ENCODE measurements at places on chromosomes 11 and 22. TPM values are rescaled to one million over a fixed set of nuclear protein-coding genes. Genes with fewer than 3 reads are reported as not detected.
A peak's percentile ranks its signal among the peaks of the same experiment; 100 is the strongest.

GRCh38 chr11:70466596-70466995 is 68.3 kb downstream of the CTTN start:
- DNase-seq, result no peak

- DNase-seq, result no peak
Observed at GRCh38 chr22:37151401-37151800, 1.7 kb upstream of the IL2RB start.

GRCh38 chr22:31841078-31841827 is 87.4 kb downstream of the DEPDC5 start:
- no peak for DNase-seq

ANO5 gene
- under 0.01 TPM for total RNA-seq

GRCh38 chr11:117980720-117981119 is 5.5 kb upstream of the IL10RA start:
- no peak for DNase-seq

SNX32 gene
- total RNA-seq, result 0.51 TPM

GRCh38 chr22:29727131-29727523 is 7.3 kb downstream of the CABP7 start:
- peak; percentile 9 for DNase-seq

SLC1A2 gene
- total RNA-seq, result not detected

DNA sequence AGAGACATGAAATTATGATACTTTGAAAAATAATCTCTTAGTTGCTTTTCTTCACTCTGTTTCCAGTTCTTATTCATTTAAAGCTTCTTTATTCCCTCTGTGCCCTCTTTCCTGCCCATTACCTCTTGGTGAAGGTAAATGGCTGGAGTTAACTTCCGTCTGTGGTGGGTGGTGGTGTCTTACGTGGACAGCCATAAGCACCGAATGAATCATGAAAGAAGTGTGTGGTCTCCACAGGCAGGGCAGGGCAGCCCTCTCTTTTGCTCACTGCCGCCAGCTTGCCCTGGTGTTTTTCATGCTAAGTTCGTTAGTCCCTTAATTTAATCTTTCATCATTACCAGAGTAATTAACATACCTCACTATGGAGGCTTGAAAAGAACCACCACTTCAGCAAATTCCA is 98.7 kb upstream of the SORL1-AS1 start:
- no peak for DNase-seq

DNA sequence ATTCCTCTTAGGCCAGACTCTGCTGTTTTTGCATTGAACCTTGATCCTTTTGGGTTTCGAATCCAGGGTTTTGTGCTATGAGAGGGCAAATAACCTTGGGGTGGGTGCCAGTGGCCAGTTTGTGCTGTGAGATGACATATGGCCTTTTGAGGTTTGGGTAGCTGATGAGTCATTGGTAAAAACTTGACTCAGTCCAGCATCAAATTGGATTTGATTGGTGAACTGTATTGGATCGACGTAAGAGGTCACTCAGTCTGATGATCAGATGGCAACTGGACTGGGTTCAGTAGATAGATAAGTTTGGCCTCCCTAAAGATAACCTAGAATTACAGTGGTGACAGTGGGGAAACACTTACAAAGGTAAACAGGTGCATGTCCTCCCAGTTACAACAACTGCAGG is 41.0 kb upstream of the XKR3 start:
- DNase-seq, result no peak

DNA sequence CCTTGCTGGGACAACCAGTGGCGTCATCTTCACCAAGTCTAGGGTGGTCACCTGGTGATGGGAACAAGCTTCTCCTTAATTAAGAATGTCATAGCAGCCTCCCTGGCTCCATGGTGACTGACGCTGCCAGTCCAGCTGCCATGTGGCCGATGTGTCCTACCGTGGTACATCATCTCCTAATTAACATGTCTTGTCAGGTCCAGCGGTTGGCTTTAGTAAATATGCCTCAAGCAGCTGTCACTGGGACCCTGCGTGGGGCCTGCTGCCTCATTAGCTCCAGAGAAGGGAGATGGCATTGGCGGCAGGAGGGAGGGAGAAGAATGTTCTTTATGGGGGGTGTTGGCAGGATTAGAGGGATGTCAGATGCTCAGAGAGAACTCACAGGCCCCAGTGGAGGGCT is 271.9 kb downstream of the ST3GAL4 start:
- no peak for DNase-seq

TMEM191B gene
- 0.13 TPM for total RNA-seq

CYTH4 gene
- 0.13 TPM for total RNA-seq

APOA1 gene
- not detected for total RNA-seq

CHADL gene
- 1.3 TPM for total RNA-seq

- DNase-seq, result peak; percentile 56
Observed at GRCh38 chr11:46382646-46383403, 1.4 kb downstream of the MDK start.

GRCh38 chr22:19665784-19666672 is 48.3 kb upstream of the SEPTIN5 start:
- DNase-seq, result no peak

DNA sequence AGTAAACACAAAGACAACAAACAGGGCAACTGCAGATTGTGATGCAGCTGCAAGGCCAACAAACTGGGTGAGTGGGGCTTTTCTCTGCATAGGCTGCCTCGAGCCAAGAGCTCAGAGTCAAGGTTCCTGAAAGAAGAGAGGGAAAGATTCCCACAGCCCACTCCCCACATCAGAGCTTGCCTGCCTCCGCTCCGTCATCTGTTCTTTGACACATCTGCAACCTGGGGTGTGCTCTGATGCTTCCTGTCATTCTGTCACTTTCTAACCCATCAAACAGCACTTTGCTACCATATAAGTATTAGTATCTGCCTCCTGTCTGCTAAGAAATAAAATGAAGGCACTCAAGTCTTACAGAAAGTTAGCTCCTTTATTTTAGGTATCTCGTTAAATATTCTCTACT is 46.9 kb downstream of the C22orf31 start:
- DNase-seq, result no peak

B4GALNT4 gene
- 0.89 TPM for total RNA-seq

GRCh38 chr11:109789901-109790300 is 303.3 kb upstream of the ZC3H12C start:
- DNase-seq, result no peak

DNA sequence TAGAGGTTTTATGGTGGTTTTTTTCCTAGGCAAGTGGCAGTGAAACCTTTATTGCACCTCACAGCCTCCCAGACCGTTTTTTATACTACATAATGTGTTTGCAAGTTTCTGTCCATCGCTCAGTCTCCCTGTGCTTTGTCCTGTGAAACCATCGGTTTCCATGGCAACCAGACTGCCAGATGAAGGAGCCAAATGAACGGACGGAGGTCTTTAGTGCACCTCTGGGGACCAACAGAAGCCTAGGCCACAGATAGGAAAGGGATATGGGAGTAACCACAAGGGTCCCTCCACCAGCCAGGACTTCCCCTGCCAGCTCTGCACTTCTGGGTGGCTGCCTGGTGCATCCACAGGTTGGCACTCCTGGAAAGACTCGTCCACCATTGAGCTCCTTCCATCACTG is 165.0 kb downstream of the CHST1 start:
- DNase-seq, result no peak

DNA sequence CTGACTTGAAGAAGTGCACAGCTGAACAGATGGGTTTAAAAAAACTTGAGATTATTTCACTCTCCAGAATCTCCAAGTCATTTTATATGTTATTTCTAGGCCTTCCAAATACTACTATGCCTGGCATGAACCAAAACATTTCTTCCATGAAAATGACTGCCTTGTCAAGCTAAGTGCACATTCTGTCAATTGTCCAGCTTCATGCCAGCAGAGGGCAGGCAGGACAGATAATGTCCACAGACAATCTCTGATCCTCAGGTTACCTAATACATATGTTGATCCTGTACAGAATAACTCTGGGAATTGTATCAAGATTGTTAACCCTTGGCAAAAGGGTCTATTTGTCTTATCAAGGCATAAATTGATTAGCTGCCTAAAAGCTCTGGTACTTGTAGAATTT is 229.5 kb downstream of the AASDHPPT start:
- no peak for DNase-seq

FAM180B gene
- total RNA-seq, result not detected

GRCh38 chr11:117676501-117676900 is 120.5 kb downstream of the DSCAML1 start:
- DNase-seq, result no peak

- peak; percentile 39 for DNase-seq
Observed at GRCh38 chr11:68447015-68447801, 13.3 kb upstream of the PPP6R3 start.

DNA sequence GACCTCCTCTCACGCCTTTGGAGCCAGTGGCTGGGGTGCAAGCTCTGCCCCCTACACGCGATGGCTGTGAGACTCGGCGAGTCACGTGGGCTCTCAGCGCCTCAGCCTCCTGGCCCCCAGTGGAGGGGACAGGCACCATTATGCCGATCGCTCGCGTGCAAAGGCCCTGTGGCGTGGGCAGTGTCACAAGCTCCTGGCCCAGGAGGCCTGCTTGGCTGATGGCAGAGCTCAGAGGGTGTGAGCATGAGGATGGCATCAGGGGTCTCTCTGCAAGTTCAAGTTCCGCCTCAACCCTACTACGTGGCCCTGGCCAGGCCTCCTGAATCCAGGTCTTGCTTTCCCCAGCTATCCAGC is 90.8 kb upstream of the KCNQ1OT1 start:
- no peak for DNase-seq

CNIH2 gene
- 0.25 TPM for total RNA-seq

NOL12 gene
- 17.6 TPM for total RNA-seq

- no peak for DNase-seq
Observed at GRCh38 chr11:12229450-12230229, 119.2 kb downstream of the MICAL2 start.

DNA sequence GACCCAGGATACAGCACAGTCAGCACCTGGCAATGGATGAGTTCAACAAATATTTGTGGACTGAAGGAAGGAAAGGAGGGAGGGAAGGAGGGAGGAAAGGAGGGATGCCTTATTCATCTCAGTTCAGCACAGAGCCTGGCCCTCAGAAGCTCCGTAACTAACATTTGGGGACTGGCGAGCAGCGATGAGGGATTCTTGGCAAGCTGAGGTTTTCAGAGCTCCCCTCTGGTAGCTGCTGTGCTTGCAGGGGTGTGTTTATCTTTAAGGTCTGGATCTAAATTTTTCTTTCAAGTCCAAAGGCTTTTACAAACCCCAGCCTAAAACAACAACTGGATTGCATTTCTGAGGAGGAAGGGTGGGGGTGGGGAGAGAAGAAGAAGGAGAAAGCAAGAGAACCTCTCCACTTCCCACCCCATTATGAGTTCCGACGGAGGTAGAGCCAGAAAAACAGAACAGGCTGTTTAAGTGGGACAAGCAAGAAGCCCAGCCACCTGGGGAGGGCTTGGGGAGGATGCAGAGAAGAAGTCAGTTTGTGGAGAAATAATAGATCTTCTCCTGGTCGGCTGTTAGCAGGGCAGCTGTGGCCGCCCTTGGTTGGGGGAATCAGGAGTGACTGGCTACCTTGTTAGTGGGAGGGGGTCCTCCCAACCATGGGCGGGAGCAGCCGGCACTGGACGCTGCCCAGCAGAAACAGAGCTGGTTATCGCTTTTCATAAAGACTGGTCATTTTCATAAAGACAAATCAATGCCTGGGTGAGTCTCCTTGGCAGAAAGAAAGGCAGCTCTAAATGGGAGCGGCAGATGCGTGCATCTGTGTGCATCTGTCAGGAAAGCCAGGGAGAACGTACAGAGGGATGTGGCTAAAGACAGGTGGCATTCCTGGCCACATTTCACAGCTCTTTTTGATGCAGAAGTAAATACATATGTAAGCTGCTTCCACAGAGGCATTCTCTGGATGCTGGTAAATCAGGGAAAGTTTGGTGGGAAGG is 78.0 kb downstream of the TSPAN18 start:
- no peak for DNase-seq

- DNase-seq, result no peak
Observed at GRCh38 chr22:24506802-24507438, 11.8 kb downstream of the UPB1 start.
